ENCODE measurements at places on chromosomes 4 and X.

DNA sequence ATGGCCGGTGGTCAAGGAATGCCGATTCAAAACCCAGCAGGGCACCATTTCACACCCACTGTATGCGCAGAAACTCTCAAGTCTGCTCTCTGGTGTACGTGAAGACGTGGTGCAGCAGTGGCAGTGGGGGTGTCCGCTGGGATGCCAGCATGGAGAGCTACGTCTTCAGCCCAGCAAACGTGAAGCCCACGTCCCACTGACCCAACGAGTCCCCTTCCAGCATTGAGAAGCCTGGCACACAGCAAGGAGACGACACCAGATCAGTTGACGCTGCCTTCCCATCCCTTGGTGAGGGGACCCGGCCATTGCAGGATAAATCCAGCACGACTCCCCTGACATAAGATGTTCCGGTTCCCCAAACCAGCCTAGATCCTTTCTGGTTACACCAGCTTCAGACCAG is 2.2 kb upstream of the PLXNB3 start:
- DNase-seq = no peak

DNA sequence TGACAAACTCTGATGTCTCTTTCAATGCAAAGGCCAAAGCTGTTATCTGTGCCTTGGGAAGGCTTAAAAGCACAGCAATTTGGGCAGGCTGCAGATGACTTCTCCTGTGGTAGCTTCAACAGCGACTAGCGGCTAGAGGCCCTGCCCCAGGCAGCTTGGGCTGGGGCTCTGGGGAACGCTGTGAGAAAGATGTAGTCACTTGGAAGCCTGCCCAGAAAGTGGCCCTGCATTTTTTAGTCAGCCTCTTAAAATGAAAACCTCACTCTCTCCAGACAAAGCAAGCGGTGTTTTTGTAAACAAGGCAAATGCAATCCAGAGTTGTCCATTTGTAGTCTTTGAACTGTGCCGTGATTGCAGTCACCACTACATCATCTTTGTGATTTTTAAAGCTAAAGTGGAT is 27.5 kb downstream of the PCYT1B start:
- no peak for DNase-seq

DNA sequence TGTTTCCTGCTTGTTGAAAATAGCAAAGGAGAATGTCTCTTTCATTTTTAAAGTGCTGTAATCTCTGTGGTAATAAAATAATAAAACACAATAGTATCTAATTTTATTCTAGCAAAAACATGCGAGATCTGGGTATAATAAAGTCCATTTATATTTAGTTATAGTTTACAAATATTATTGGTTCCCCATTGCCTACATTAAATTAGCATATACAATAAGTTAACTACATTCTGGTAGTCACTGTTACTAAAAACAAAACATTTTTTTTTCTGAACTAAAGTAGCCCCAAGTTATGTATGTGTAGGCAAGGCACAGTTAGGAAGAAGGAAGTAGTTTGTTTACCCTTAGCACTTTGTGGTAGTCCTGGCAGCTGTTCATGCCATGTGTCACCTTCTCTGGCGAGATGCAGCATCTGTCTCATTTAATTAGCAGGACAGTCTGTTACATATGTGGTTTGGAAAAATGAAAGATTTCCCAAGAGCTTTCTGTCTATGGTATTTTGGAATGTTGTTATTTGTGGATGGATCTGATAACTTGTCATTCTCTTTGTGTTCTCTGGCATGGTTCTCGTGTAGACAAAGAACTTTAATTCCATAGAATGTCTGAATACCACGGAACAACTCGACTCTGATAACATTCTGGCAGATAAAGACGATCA is 231.3 kb upstream of the PITX2 start:
- DNase-seq = peak; percentile 53

- DNase-seq = no peak
These were observed 190.9 kb upstream of the GATB start for GRCh38 chr4:151951671-151952050.

DNA sequence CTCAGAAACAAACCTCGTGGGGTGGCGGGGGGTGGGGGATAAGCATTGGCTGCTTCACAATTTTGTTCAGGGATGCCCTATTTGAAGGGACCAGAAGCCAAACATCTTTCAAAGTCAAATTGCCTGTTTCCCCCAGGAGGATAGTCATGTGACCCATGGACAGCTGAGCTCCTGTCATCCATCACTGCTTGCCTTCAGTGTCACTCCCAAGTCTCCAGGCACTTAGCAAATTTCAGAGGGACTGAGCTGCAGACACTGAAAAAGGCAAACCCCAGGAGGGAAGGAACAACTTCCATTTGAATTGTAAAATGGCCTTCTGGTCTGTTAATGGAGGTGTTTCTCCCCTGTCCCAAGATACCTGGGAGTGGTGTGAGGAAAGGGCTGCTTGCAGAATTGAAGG is 73.4 kb downstream of the FRMPD3 start:
- DNase-seq = no peak

DNA sequence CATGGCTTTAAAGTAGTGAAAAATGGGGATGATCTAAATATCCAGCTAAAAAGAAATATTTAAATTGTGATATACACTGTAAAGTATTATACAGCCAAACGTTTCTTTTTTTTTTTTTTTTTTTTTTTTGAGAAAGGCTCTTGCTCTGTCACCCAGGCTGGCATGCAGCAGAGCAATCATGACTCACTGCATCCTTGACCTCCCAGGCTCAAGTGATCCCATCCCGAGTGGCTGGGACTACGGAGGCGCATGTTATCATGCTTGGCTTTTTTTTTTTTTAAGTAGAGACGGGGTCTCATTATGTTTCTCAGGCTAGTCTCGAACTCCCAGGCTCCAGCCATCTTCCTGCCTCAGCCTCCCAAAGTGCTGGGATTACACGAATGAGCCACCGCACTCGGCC is 17.1 kb downstream of the SMIM14 start:
- DNase-seq = no peak

- DNase-seq = no peak
These were observed 27.0 kb downstream of the TFDP3 start for GRCh38 chrX:133190877-133191738.

GRCh38 chrX:103464072-103464773 is 55.1 kb downstream of the RAB40A start:
- DNase-seq = no peak

GRCh38 chr4:174559894-174560293 is 37.6 kb upstream of the HPGD start:
- no peak for DNase-seq

GRCh38 chrX:106898462-106898861 is 4.7 kb downstream of the RIPPLY1 start:
- DNase-seq = no peak

DNA sequence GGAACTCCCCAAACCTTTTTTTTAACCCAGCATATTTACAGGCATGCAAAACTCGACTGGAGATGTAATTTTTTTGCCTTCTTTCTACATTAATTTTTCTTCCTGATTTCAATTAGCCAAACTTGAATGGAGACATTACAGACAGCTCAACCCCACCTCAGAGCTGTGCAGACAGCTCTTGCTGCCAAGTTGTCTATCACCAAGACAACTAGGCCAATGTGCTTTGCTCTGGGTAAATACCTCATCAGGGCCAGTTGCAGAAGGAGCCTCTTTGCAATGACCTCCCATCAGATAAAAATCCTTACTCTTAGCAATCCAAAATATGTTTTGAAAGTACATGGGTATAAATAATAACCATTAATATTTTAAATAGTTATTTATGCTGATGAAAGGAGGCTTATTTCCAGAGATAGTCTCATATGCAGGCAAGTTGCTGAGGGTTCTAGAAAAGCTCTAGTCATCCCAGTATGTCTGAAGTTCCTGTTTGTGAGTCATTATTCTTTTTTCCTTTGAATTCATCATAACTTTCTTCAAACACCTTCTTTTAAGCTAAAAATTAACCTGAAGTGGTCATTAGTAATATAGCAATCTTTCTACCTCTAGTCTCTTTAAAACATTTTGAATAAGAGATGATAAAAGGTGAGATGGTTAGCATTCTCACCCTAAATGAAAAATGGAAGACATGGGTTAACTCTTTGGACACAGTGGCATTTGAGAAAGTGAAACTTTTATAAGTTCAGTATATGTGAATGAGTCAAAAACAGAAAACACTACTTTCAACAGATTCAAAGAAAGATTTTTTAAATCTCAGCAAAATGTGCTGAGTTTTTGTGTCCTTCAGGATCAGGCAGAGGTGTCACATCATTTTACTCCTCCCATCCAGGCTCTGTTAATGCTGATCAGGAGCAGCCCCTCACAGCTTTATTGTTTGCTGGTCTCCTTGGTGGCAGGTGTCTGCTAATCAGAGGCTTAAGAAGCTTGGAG is 475.5 kb upstream of the FGF16 start:
- DNase-seq = no peak

GRCh38 chr4:40228497-40229365 is 31.9 kb downstream of the RHOH start:
- DNase-seq = no peak

- DNase-seq = no peak
These were observed 106.0 kb upstream of the ARHGAP24 start for GRCh38 chr4:85368932-85369331.

GRCh38 chr4:66974665-66975064 is 570.6 kb downstream of the CENPC start:
- peak; percentile 41 for DNase-seq

GRCh38 chr4:174996079-174996478 is 77.9 kb downstream of the ADAM29 start:
- no peak for DNase-seq

GRCh38 chr4:42488114-42488513 is 90.8 kb downstream of the SHISA3 start:
- DNase-seq = no peak

- DNase-seq = peak; percentile 38
These were observed 82.2 kb upstream of the SCOC start for GRCh38 chr4:140291259-140291658.

- no peak for DNase-seq
These were observed 85.0 kb downstream of the NFKB1 start for GRCh38 chr4:102586002-102586643.

DNA sequence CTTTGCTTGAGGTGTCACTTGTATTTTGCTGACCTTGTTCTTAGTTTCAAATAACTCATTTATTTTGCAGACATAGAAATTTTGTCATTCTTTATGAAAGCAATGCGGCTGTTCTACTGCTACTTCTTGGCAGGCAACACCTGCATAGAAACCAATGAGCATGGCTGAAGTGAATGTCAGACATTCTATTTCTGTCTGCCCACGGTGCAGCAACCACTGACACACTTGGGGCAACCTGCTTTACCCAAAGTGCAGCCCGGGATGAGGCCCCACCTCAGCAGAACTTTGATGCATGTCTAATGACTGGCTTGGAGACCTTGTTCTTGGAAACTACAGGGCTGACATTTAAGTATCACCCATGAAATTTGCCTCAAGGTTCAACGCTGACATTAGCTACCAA is 93.6 kb downstream of the RBM47 start:
- DNase-seq = no peak

DNA sequence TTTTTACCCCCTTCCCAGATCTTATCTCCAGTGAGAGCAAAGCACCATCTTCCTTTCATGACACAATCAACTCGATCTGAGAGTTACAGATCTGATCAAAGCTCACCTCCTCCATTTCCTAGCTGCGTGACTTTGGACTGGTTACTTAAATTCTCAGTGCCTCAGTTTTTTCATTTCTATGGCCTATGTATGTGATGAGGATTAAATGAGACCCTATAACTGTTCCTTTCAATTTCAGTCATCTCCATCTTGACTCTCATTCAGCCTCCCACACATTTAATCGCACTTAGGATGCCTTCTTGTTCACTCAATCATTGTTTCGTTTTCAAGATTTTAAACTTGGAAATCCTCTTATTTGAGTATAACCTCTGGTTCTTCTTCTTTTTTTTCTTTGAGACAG is 20.1 kb upstream of the CXCR3 start:
- DNase-seq = no peak

DNA sequence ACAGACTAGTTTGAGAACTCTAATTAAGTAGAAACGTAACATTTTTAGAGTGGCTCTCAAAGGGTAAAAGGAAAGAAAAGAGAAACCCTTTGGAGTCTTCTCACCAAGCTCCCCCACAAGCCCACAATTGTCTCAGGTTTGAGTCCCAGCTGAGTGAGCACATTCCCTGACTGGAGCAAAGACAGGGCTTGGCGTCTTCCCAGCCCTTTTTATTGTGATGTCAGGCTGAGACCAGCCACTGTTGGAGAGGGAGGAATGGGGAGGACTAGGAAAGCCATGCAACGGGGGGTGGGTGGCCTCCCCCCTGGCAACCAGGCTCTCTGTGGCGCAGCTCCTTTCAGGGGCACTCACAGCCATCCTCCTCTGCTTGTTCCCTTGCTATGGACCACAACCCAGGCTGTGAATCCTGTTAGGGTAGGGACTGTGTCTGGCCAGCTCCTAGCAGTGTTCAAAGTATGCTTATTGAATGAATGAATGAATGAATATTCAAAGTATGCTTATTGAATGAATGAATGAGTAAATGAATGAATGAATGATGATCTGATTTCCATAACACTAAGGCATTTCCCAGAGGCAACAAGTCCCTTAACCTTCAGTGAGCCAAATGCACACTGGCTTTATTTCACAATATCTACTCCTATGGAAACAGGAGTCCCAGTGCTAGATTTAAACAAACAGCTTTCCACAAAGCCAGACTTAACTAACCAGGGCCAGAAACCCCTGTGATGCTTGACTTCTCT is 413.3 kb downstream of the MID1IP1 start:
- no peak for DNase-seq

DNA sequence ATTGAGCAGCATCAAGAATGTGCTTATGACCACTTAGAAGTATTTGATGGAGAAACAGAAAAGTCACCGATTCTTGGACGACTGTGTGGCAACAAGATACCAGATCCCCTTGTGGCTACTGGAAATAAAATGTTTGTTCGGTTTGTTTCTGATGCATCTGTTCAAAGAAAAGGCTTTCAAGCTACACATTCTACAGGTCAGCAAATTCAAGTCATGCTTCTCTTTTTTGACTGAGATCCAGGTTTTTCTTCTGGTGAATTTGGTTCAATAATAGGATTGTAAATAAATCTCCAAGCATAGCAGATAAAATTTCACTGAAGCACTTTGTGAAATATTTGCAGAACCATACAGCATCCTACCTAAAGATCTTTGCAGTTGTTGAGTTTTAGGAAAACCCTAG is 218.1 kb downstream of the TLL1 start:
- no peak for DNase-seq

DNA sequence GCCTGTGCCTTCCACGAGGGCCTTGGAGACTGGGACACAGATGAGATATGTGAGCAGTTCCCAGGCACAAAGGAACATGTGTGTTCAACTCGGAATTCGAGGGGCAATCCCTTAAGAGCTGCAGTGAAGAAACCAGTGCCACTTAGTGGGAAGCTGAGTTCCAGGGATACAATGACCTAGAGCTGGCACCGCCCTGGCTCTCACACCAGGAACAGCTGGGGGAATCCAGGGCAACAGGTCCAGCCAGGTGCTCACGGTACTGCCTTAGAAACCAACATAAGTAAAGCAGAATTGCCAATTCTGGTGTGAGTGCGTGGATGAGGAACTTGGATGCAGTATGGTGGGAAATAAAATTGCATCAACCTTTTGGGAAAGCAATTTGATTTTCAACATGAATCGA is 122.9 kb downstream of the AFAP1 start:
- peak; percentile 38 for DNase-seq

GRCh38 chr4:42357325-42357724 is 40.0 kb upstream of the SHISA3 start:
- DNase-seq = no peak
